Astrocyte (in vitro differentiated cells and primary cell): ENCODE measurements at places on chromosomes 11 and 22.

GRCh38 chr11:61887839-61888494 lies 3.4 kb downstream of the FADS3 start:
- peaks cover 27% of the 10 kb centered on the region for H3K4me1 ChIP-seq
- H3K36me3 ChIP-seq, result no peaks in the 10 kb centered on the region
- peak overlapping the region; percentile 40 for H3K27ac ChIP-seq
- no peak overlapping the region for H3K4me3 ChIP-seq
- H3K27me3 ChIP-seq, result no peaks in the 10 kb centered on the region

DNA sequence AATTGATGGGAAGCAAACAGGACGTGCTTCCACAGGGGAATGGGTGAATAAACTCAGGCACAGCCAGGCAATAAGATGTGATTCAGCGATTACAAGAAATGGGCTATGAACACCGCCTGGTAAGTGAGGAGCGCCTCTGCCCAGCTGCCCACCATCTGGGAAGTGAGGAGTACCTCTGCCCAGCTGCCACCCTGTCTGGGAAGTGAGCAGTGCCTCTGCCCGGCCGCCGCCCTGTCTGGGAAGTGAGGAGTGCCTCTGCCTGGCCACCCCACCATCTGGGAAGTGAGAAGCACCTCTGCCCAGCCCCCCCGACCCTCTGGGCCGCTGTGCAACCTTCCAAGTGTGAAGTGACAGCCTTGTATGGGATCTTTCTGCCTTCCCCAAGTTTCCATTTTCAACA lies 73.2 kb upstream of the PRR5 start:
- no peaks in the 10 kb centered on the region for H3K36me3 ChIP-seq
- H3K4me1 ChIP-seq, result no peaks in the 10 kb centered on the region
- no peak overlapping the region for H3K27ac ChIP-seq
- no peak for DNase-seq
- H3K27me3 ChIP-seq, result no peaks in the 10 kb centered on the region

DNA sequence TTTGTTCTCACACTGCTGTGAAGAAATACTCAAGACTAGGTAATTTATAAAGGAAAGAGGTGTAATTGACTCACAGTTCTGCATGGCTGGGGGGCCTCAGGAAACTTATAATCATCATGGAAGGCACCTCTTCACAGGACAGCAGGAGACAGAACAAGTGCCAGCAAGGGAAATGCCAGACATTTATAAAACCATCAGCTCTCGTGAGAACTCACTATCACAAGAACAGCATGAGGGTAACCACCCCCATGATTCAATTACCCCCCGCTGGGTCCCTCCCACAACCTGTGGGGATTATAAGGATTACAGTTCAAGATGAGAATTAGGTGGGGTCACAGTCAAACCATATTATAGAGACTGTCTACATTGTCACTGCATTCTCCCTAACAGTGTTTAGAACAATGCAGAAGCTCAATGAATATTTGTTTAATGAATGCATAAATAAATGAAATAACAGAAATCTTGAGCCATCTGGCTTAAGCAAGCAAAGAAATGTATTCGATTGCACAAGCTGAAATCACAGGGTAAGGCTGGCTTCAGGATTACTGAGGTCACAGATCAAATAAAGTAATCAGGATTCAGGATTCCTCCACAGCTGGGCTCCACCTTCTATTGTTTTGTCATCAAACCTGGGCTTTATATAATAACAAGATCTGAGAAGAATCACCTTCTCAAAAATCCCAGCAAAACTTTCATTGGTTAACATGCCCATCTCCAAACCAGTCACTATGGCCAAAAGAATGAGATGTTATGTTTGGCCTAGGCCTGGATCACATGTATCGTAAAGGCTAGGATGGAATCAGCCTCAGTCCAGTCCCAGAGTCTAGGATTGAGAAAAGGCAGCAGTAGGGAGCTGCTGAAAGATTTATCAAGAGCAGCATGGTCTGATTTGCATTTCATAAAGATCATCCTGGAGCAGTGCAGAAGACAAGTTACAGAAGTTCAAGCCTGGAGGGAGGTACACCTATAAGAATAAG lies 137.8 kb upstream of the UBASH3B start:
- H3K4me3 ChIP-seq, result no peak overlapping the region
- DNase-seq, result no peak
- peaks cover 8% of the 10 kb centered on the region for H3K27me3 ChIP-seq

- no peaks in the 10 kb centered on the region for H3K27me3 ChIP-seq
- peak; percentile 85 for DNase-seq
- H3K27ac ChIP-seq, result peak overlapping the region; percentile 30
- H3K36me3 ChIP-seq, result no peaks in the 10 kb centered on the region
These were observed 79.9 kb downstream of the GRAMD1B start for GRCh38 chr11:123509737-123510578.

- H3K4me1 ChIP-seq, result peaks cover 23% of the 10 kb centered on the region
- H3K36me3 ChIP-seq, result no peaks in the 10 kb centered on the region
- no peak for DNase-seq
- H3K27ac ChIP-seq, result no peak overlapping the region
- no peaks in the 10 kb centered on the region for H3K27me3 ChIP-seq
These were observed 765 bp downstream of the RCOR2 start for GRCh38 chr11:63915961-63916836.

DNA sequence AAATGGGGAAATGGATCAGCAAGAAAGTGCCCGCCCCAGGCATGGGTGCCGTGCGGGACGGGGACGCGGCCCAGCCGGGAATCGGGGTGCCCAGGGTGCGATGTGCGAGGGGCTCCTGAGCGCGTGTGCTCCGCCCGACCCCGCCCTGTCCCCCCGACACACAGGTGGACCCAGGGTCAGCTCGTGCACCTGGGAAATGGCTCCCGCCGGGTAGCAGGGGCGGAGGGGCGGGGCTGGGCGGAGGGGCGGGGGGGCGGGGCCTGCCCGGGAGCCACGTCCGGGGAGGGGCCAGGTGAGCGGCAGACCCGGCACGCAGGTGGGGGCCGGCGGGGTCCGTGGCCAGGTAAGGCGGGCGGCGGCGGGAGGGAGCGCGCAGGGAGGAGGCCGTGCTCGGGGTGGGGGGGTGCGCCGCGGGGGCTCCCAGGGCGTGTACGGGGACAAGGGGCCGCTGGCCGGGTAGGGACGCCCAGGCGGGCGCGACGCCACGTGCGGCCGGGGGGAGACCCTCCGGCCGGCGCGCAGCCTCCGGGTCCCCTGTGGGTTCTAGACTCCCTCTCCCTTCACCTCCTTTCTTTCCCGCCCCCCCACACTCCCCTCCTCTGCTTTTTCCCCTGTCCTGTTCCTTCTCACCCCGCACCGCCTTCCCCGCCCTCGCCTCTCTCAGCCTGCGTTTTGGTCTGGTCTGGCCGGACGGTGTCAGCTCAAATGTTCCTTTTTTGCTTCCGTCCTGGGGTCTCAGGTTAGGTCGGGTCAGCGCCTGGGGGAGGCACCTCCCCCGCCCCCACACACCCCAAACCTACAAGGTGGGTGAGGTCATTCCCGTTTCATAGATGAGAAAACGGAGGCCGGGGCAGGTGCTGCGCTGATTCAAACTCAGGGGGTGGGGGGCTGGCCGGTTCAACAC lies at the start of gene ARHGAP8:
Gene ARHGAP8 (plus strand): TSS at position 291 of the 904 bp plus-strand sequence. CDS start 33,953 bp downstream, outside the sequence.
- no peaks in the 10 kb centered on the region for H3K36me3 ChIP-seq
- H3K27me3 ChIP-seq, result peaks cover 29% of the 10 kb centered on the region
- no peak for DNase-seq
- peaks cover 9% of the 10 kb centered on the region for H3K4me1 ChIP-seq
- H3K27ac ChIP-seq, result no peak within 1 kb of the TSS

- H3K4me3 ChIP-seq, result no peak overlapping the region
- H3K27me3 ChIP-seq, result no peaks in the 10 kb centered on the region
- H3K27ac ChIP-seq, result no peak overlapping the region
- H3K4me1 ChIP-seq, result peaks cover 17% of the 10 kb centered on the region
- peaks cover 4% of the 10 kb centered on the region for H3K36me3 ChIP-seq
These were observed 8.6 kb upstream of the POLDIP3 start for GRCh38 chr22:42623301-42623751.

GRCh38 chr11:28618416-28618815 lies 510.2 kb downstream of the METTL15 start:
- H3K27ac ChIP-seq, result no peak overlapping the region
- H3K4me3 ChIP-seq, result no peak overlapping the region
- no peaks in the 10 kb centered on the region for H3K36me3 ChIP-seq
- H3K27me3 ChIP-seq, result no peaks in the 10 kb centered on the region

DNA sequence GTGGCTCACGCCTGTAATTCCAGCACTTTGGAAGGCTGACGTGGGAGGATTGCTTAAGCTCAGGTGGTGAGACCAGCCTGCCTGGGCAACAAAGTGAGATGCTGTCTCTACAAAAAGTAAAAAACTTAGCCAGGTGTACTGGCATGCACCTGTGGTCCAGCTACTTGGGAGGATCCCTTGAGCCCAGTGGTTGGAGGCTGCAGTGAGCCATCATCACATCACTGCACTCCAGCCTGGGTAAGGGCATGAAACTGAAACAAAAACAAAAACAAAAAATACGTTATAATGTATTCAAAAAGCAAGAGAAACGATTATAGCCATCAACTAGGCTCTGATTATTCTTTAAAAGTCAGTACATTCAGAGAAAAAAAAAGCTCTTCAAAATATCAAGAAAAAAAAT lies 62.5 kb downstream of the TCF20 start:
- no peak overlapping the region for H3K4me3 ChIP-seq
- DNase-seq, result no peak
- no peaks in the 10 kb centered on the region for H3K27me3 ChIP-seq
- no peaks in the 10 kb centered on the region for H3K4me1 ChIP-seq

DNA sequence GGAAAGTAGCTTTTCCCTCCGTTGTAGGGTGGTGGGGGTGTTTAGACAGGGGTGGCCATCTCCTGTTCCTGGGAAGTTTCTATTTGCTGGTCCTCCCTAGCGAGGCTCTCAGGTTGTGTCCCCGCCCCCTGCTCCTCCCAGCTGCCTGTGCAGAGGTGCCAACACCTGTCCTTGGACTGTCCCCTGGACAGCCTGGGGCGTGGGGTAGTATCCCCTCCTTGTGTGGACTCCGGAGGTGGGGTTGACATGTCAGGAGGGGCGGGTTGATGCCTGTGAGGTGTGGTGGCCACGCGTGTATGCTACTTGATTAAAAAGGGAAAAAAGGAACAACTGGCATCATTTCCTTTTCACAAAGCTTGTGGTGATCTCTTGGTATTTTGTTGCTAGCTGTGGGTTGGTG lies 14.3 kb upstream of the RANBP1 start:
- H3K4me3 ChIP-seq, result no peak overlapping the region
- no peaks in the 10 kb centered on the region for H3K27me3 ChIP-seq
- no peaks in the 10 kb centered on the region for H3K4me1 ChIP-seq
- H3K36me3 ChIP-seq, result peaks cover 60% of the 10 kb centered on the region

- no peaks in the 10 kb centered on the region for H3K36me3 ChIP-seq
- DNase-seq, result peak; percentile 14
- H3K4me1 ChIP-seq, result peaks cover 2% of the 10 kb centered on the region
- H3K4me3 ChIP-seq, result no peak overlapping the region
These were observed 836 bp downstream of the SPON1 start for GRCh38 chr11:13963169-13963948.
